Right cardiac atrium (tissue), 5 donors: ENCODE measurements at places on chromosomes 7 and 10. TPM values are rescaled to one million over a fixed set of nuclear protein-coding genes. Genes with fewer than 3 reads are reported as not detected.
A peak's percentile ranks its signal among the peaks of the same experiment; 100 is the strongest.

- no peak for DNase-seq
Observed at GRCh38 chr7:17302575-17303142, 4.2 kb downstream of the AHR start.

DNA sequence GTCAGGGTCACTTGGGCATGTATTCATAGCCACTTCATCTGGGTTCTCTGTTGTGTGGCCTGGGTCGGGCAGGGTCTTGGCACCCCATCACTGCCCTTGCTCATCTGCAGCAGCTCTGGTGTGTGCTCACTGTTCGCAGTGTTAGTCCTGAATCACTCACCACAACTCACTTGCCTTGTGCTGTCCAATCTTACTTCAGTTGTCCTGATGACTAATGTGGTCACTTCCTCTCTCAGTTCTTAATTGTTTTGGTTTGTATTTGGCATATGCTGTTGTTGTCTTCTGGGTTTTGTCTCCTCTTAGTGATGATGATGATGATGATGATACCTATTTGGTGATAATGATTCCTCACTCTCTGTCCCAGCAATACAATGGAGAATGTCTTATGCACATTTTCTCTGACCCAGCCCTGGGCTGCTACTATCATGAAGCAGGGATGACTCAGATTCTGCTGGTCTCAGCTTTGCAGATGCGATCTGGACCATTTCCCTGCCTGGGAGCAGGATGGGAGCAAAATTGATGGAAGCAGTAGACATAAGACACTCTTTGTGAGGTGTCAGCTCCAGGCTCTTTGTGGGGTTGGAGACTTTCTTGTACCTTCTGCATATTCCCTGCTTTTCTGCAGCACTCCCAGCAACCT is 17.0 kb downstream of the ADRA2A start:
- DNase-seq, result no peak

DNA sequence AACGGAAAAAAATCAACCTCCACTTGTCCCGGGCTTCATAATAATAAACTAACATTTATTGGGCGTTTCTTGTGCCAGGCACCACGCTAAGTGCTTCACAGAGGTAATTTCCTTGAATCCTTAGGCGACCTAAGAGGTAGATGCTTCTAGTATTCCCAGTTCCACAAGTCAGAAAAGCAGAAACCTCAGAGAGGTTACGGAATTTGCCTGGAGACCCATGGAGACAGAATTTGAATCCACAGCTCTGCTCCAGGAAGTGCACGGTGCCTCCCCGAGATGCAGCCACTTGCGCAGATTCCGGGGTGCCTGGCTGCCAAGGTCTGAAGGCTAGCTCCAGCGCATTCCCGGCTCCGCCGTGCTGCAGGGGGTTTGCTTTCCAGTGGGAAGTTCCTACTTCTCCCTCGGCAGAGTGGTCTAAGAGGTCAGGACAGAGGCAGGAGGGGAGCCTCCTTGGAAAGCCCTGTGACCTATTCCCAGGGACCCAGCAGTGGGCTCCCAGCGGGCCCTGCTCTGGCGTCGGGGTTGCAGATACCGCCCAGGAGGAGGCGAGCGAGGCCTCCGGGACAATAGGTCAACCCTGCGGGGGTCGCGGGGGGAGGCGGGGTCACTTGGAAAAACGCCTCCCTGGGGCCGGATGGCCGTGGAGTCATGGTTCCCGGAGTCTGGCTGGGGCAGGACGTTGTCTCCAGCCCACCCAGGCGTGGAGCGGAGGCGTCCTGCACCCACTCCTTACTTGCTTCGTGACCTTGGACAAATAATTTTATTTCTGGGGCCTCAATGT is 10.1 kb upstream of the NKX2-3 start:
- no peak for DNase-seq

GRCh38 chr10:95257849-95258248 is 33.0 kb downstream of the PDLIM1 start:
- no peak for DNase-seq

DNA sequence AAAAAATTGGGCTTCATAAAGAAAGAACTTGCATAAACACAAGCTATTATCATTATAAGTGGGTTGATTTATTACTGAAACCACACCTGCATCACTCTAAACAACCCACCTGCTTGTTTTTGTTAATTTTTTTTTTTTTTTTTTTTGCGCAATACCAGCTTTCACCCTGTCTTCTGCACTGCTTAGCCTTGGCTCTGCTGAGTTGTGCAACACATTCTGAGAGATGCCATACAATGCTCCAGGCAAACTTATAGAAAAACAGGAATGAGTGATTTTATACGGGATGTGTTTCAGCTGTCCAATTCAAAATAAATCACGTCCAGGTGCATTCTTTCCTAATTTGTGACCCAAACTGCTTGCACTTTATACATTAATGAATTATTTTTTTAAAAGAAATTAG is 923.6 kb downstream of the GATA3 start:
- no peak for DNase-seq

DNA sequence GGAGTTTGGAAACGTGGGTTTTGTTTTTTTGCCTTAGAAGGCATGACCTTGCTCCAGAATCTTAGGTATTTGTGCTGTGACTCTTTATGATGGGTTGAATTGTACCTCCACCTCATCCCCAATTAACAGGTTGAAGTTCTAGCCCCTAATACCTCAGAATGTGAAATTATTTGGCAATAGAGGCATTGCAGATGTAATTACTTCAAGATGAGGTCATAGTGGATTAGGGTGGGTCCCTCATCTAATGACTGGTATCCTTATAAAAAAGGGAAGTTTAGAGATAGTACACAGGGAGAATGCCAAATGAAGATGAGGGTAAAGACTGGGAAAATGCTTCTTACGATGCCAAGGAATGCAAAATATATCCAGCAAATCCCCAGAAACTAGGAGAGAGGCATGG is 3.0 kb upstream of the FAM200A start:
- DNase-seq, result no peak

DNA sequence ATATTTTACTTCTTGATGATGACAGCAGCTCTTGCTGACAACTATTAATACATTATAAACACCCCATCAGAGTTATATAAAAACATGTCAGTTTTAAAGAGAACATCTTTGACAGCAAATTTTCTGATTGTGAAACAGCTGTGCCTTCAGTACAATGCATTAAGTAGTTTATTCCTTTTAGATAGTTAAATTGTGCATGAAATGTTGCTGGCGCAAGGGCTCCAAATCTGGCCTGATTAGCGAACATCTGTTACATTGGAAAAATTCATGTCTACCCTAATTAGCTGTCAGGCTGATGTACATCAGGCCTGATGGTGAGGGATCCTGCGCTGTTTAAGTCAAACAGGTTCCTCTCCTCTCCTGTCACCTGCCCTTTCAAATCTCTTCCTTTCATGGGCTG is 171.9 kb upstream of the SP8 start:
- DNase-seq, result no peak

GRCh38 chr7:24703296-24703695 is 54.0 kb downstream of the GSDME start:
- DNase-seq, result peak; percentile 40

- DNase-seq, result no peak
Observed at GRCh38 chr7:12570168-12570533, 369 bp upstream of the SCIN start.

DNA sequence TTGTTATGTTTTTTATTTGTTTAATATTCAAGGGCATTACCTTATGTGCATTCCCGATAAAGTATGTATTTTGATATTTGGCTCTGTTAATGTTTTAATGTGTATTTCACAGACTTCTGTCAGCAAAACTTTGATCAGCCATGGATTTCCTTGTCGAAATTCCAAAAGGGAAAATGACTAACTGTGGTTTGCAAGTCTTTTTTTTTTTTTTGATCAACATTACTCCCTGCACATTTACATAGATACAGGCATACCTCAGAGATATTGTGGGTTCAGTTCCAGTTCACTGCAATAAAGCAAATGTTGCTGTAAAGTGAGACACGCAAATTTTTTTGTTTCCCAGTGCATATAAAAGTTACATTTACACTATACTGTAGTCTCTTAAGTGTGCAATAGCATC is 351.9 kb downstream of the CXCL12 start:
- DNase-seq, result no peak

- DNase-seq, result no peak
Observed at GRCh38 chr7:137798073-137798763, 48.6 kb downstream of the DGKI start.

DNA sequence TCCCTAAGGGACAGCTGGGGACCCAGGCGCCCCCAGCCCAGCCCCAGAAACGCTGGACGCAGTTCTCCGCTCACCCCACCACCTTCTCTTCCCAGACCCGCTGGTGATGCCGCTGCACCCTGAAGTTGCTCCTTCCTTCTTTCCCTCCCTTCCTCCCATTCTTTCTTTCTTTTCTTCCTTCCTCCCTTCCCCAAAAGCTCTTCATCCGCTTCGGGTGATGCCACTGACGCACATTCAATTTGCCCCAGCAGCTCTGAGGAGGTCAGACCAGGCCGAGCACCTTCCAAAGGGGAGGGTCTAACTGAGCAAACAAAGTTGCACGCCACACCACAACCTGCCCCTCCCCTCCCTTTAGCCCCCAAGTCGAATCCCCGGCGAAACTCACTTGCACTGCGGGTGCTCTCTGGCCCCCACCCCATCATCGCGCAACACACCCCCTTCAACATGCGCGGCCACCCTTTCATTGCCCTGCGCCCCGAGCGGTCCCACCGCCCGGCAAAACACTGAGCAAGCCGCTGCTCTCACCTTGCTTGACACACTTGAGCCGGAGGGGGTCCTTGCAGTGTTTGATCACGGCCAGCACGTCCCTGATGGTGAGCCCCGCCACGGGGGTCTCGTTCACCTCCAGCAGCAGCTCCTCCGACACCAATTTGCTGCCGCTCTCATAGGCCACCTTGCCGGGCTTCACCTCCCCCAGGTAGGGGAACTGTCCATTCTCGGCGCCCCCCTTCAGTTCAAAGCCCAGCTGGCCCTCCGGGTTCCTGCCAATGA is 787 bp downstream of the MAGI2 start:
- DNase-seq, result peak; percentile 66

GRCh38 chr10:109019001-109019424 is 904.3 kb downstream of the XPNPEP1 start:
- DNase-seq, result no peak

The PRSS37 gene
- not detected for polyA plus RNA-seq

The PON1 gene
- not detected for polyA plus RNA-seq

The MAGI2 gene
- 3.2 TPM for polyA plus RNA-seq

The NKX2-3 gene
- not detected for polyA plus RNA-seq

The ASB15 gene
- polyA plus RNA-seq, result 23.7 TPM
